Activated T-helper 1 cell treated with anti-CD3 and anti-CD28 coated beads, Interleukin-12 subunit alpha, Interleukin-12 subunit beta, Interleukin-2, Interleukin-4 antibody, amounts not matched to agents 30 ng/mL and 10 ng/mL and 1 ng/mL, durations not matched to agents 14 hours and 24 hours and 36 hours (primary cell): ENCODE measurements at places on chromosomes 11 and 22. TPM values are rescaled to one million over a fixed set of nuclear protein-coding genes. Genes with fewer than 3 reads are reported as not detected.
A peak's percentile ranks its signal among the peaks of the same experiment; 100 is the strongest.

- peaks cover 7% of the 10 kb centered on the region for H3K27me3 ChIP-seq
- no peak overlapping the region for H3K27ac ChIP-seq
- DNase-seq = no peak
- H3K4me1 ChIP-seq = no peaks in the 10 kb centered on the region
- no peak overlapping the region for H3K4me3 ChIP-seq
Observed at GRCh38 chr11:64656862-64657261, 65.8 kb downstream of the SLC22A12 start.

GRCh38 chr11:19959648-19960059 is 200.6 kb downstream of the DBX1 start:
- no peaks in the 10 kb centered on the region for H3K4me1 ChIP-seq
- H3K27me3 ChIP-seq = peaks cover 5% of the 10 kb centered on the region
- no peaks in the 10 kb centered on the region for H3K36me3 ChIP-seq
- no peak overlapping the region for H3K27ac ChIP-seq

GRCh38 chr22:45885171-45885840 is 91.7 kb downstream of the WNT7B start:
- H3K36me3 ChIP-seq = no peaks in the 10 kb centered on the region
- H3K4me3 ChIP-seq = no peak overlapping the region
- no peak for DNase-seq
- no peaks in the 10 kb centered on the region for H3K4me1 ChIP-seq

- H3K36me3 ChIP-seq = peaks cover 20% of the 10 kb centered on the region
- peaks cover 26% of the 10 kb centered on the region for H3K4me1 ChIP-seq
- peak; percentile 57 for DNase-seq
- peak overlapping the region; percentile 82 for H3K4me3 ChIP-seq
Observed at GRCh38 chr11:65899356-65900124, 648 bp downstream of the FOSL1 start.

GRCh38 chr11:105051559-105051958 is 6.4 kb upstream of the CARD16 start:
- no peak for DNase-seq
- peaks cover 7% of the 10 kb centered on the region for H3K4me1 ChIP-seq
- no peak overlapping the region for H3K4me3 ChIP-seq
- no peak overlapping the region for H3K27ac ChIP-seq
- no peaks in the 10 kb centered on the region for H3K27me3 ChIP-seq

MYEOV gene
- total RNA-seq = 0.93 and 1.9 TPM in 2 replicates

GSTT2 gene
- not detected in 2 replicates for total RNA-seq

C11orf86 gene
- not detected in 2 replicates for total RNA-seq

TYMP gene
- 57.2 and 59.9 TPM in 2 replicates for total RNA-seq
